Astrocyte (in vitro differentiated cells and primary cell): ENCODE measurements at places on chromosomes 3 and 15. TPM values are rescaled to one million over a fixed set of nuclear protein-coding genes. Genes with fewer than 3 reads are reported as not detected.

The MASP1 gene
- 0.62 and 0.79 TPM in 2 replicates for total RNA-seq

GRCh38 chr3:143486611-143487010 is 361.7 kb downstream of the SLC9A9 start:
- no peaks in the 10 kb centered on the region for H3K27me3 ChIP-seq
- no peak overlapping the region for H3K27ac ChIP-seq
- no peaks in the 10 kb centered on the region for H3K36me3 ChIP-seq

DNA sequence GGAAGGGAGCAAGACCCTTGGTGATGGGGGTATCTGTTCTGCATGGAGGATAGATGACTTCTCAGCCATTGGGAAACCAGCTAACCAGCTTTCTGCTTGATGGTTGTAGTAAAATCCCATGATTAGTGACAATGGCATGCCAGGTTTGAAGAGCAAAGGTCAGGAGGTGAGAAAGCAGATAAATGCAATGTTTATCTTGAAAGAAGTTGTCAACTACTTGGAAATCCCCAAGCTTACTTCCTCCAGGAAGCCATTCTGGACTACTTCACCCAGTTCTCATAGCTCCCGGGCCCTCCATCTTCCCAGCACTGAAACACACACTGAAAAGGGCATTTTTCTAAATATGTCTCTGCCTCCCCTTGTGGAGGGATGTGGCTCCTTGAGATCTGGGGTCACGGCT is 51.3 kb downstream of the SMAD3 start:
- no peak overlapping the region for H3K4me3 ChIP-seq
- DNase-seq, result no peak
- H3K4me1 ChIP-seq, result peaks cover 45% of the 10 kb centered on the region
- H3K27me3 ChIP-seq, result no peaks in the 10 kb centered on the region
- no peak overlapping the region for H3K27ac ChIP-seq

DNA sequence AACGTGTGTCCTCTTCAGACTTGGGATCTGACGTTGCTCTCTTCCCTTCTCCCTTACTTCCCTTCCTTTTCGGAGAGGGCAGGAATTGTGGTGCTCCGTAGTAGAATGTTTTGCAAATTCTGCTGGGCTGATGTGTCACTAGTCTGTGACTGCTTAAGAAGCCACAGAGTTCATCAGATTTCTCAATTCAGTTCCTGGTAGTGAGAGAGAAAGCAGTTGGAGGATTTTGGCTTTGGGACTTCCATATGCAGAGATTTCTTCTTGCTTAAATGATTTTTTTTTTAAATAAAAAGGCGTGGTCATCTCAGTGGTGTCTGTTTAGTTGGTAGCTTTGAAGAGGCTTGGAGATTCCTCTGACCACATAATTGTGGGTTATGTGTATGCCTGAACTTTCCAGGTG is 10.1 kb downstream of the CEMIP start:
- peaks cover 3% of the 10 kb centered on the region for H3K36me3 ChIP-seq
- no peaks in the 10 kb centered on the region for H3K4me1 ChIP-seq
- no peak overlapping the region for H3K27ac ChIP-seq
- H3K4me3 ChIP-seq, result no peak overlapping the region
- no peaks in the 10 kb centered on the region for H3K27me3 ChIP-seq

The CSPG4 gene
- 26.9 and 47.8 TPM in 2 replicates for total RNA-seq

DNA sequence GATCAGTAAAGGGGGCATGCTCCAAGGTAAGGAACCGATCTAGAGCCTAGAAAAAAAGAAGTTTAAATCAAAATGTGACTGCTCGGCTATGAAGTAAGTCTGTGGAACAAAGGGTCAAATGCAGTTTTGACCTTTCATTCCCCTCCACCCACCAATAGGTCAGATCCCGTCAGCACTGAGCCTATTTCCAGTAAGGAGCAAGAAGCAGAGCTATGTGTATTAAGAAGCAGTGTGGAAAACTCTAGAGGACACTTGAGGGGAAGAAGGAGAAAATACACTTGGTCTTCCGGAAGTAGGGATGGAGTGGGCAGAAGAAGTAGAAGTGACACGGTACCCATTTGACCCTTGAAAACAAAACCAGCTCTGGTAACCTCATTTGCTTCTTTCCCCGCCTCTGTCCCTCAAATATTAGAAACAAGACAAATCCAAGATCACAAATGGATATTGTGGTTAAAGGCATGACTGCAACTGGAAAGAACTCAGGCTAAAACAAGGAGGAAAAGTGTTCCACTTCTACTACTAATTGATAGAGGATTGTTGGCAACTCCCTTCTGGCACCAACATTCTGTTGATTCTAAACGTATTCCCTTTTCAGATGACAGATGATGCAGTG is 888.3 kb upstream of the NR2F2 start:
- no peaks in the 10 kb centered on the region for H3K27me3 ChIP-seq
- no peak overlapping the region for H3K4me3 ChIP-seq
- no peak overlapping the region for H3K27ac ChIP-seq
- no peaks in the 10 kb centered on the region for H3K4me1 ChIP-seq

The PEX5L gene
- total RNA-seq, result 0.43 and 0.46 TPM in 2 replicates
